Activated CD4-positive, alpha-beta T cell treated with anti-CD3 and anti-CD28 coated beads, Interleukin-2, amount 50 U/mL, for 1 hour (primary cell): ENCODE measurements at places on chromosomes 5 and 9.

GRCh38 chr5:178416206-178416882 lies 173.8 kb downstream of the COL23A1 start:
- DNase-seq = no peak

DNA sequence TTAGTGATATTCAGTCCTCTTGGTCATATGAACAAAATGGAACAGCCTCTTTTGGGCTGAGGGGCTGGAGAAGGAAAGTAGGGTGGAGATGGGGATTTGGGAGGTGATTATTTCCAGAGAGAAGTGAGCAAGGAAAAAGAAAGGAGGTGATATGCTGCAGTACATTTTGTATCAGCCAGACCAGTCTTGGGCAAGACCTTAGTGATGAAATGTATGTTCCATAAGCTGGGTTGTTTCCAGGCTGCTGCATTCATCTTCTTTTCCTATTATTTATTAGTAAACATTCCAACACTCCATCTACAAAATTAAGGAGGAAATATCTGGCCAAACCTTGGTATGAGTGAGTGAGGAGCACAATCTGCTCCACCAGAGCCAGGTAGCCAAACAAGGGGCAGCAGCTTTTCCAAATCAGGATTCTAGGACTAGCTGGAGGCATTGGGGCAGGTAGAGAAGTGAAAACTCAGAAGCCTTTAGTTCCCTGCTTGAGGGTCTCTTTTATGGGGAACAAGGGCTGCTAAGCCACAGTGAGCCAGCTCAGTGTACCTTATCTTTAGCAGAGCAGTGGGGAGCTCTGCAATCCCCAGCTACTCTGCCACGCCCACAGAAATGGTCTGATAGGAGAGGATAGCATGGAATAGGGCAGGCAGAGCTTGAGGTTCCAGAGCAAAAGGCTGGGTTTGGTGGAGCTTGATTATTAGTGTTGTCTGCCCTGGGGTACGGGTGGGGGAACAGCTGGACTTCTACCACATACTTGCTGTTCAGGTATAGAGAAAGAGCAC lies 19.5 kb downstream of the RAD1 start:
- DNase-seq = no peak

DNA sequence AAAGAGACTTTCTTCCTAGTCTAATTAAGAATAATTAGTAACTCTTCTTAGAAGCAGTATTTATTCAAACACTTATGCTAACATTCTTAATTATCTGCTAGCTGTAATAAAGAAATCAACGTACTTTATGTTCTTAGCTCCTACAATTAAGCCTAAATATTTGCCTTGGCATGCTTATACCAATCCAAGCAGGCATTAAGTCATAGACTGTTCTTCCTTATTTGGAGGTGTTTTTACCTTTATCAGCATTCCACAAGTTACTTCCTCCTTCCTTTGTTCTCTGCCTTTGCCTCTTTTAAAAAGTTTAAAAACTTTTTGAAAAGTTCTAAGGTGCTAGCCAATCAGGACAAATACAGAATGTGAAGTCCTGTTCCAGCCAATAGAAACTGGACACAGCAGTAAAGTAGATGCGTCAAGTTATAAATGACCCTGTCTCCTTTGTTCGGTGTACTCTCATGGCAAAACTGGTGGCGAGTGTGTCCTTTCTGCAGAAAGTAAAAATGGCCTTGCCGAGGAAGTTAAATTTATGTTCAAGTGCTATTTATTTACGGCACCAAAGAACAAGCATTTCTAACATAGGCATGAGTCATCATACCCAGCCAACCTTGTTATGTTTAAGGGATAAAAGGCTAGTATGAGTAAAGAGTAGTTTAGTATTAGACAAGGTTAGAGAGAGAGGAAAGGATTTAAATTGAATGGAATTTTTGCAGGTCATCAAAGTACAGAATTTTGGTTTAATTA lies 58.6 kb downstream of the GPBP1 start:
- no peak for DNase-seq

GRCh38 chr5:178322736-178323540 lies 90.3 kb upstream of the PHYKPL start:
- DNase-seq = no peak

DNA sequence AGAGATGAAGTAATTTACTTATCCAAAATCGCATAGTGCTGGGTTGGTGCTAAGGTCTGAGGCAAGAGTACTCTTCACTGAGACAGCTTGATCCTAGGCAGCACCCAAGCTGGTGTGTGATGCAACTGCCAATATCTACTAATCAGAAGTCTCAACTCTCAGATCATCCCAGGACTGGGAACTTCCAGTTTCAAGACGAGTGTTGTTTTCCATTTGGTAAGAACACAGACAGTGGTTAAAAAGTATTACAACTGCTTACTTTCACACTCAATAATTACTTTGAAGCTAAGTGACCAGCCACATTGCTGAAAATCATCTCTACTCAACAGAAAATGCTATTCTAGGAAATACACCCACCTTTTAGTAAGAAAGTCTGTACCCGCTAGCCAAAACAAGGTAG lies 45.3 kb downstream of the FBXW11 start:
- no peak for DNase-seq

GRCh38 chr5:171783051-171783450 lies 2.6 kb upstream of the SMIM23 start:
- DNase-seq = no peak
